ENCODE measurements at places on chromosomes 1 and 21.

- no peak for DNase-seq
These were observed 153.7 kb upstream of the ST6GALNAC5 start for GRCh38 chr1:76713535-76713934.

- no peak for DNase-seq
These were observed 18.1 kb downstream of the NAV1 start for GRCh38 chr1:201556841-201557571.

DNA sequence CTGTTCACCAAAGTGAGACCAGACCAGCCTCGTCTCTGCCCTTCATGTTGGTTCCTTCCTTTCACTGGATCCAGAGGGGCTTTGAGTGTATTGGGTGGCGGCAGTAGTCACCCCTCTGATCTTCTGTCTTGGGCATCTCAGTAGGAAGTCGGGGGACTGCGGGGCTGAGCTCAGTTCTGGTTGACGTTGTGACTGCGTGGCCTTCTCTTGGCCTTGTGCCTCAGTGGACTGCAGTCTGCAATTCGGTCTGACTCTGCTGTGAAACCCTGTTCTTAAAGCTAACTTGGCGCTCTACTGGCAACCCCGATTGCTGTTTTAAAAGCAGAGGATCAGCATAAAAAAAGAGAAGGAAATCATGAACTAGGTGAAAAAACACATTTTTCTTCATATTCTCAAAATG, 56.7 kb downstream of the SLC37A1 start:
- no peak for DNase-seq

DNA sequence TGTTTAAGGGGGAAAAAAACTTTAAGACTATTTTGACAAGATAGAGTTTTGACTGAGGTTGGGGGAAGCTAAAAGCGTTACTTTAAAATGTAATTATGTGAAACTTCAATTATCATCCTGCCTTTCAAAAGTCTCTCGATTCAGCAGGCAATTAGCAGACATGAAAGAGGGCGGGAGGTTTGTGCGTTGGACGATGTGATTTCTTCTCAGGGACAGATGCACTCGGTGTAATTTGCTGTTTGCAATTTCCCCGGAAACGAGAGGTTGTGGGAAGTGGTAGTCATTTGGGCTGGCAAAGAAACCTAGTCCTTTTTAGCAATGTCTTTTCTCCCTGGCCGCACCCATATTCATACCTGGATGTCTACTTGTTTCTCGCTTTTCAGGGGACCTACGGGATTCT, 27.1 kb downstream of the KAZN start:
- no peak for DNase-seq

DNA sequence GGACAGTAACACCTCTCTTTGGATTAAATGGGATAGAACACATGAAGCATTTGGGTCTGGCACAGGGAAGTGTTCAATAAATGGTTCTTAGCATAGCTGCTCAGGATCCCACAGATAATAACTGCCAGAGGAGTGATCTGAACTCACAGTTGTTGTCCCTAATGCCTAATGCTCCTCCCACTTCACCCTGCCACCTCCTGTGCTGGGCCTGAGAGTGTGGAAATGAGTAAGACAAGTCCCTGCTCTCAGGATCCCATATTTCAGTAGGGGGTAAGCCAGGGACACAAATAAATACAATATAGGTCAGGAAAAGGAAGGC, 19.9 kb upstream of the FOXO6 start:
- DNase-seq, result no peak

DNA sequence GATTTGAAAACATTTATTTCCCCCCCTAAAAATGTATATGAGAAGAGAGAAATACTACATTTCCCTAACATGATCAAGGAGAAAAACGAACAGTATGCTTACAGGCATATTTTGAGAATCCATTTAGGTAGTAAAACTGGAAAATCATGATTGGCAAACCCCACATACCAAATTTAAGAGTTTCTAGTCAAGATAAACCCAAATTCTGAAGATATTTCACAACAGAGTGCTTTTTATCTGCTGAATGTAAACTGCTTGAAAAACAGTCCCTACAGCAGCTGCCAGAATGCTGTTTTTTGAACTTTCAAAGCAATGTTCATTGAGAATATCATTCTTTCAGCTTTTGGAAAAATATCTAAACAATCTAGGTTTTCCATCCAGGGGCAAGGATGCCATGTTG, 31.0 kb downstream of the ASH1L start:
- DNase-seq, result no peak

- DNase-seq, result peak; percentile 61
These were observed 558 bp upstream of the BTG3 start for GRCh38 chr21:17613242-17613676.

DNA sequence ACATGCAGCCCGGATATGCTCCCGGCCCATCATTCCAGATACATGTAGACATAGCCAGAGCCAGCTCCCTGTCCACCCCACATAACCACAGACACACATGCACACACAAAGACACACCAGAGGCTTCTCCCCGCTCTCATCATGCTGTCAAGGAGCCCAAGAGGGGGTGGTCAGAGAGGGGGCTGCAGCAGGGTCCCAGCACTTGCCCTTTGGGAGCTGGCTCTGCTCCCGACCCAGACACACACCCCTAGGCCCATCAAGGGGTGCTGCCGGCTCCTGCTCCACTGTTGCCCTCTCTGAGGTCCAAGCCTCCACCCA, 2.6 kb downstream of the PTAFR start:
- DNase-seq, result no peak

DNA sequence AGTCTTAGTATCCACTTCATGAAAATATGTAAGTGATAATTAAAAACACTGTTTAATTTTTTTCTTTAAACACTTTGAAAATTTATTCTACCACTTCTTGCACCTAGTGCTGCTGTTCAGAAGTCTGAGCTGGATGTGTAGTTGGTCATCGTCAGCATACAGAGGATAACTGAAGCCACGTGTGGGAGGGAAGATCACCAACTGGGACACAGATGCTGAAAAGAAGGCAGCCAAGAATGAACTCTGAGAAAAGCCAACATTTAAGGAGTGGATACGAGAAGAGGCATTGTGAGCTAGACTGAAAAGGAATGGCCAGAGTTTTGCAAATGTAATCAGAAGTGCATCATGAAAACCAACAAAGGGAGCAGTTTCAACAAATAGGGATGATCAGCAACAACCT, 24.6 kb upstream of the CLCA4 start:
- DNase-seq, result no peak

- DNase-seq, result no peak
These were observed 31.2 kb upstream of the FASLG start for GRCh38 chr1:172627702-172628101.

DNA sequence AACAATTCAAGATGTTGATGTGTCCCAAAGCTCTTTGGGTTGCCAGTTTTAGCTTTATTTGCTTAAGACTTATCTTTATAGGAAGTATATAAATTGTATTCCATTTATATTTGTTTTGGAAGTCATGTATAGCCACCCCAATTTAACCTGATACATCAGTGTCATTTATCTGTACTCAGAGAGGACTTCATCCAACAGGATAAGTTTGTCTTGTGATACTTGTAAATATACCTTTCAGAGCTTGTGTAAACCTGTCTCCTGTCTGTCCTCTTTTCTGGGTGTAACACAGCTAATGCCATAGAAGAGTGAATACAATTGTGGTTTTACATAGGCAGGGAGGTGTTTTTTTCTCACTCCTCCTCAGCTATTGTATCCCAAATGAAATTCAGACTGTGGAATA, 10.4 kb downstream of the PTGFR start:
- DNase-seq, result no peak

GRCh38 chr1:8962812-8963530, 17.3 kb downstream of the CA6 start:
- peak; percentile 33 for DNase-seq

DNA sequence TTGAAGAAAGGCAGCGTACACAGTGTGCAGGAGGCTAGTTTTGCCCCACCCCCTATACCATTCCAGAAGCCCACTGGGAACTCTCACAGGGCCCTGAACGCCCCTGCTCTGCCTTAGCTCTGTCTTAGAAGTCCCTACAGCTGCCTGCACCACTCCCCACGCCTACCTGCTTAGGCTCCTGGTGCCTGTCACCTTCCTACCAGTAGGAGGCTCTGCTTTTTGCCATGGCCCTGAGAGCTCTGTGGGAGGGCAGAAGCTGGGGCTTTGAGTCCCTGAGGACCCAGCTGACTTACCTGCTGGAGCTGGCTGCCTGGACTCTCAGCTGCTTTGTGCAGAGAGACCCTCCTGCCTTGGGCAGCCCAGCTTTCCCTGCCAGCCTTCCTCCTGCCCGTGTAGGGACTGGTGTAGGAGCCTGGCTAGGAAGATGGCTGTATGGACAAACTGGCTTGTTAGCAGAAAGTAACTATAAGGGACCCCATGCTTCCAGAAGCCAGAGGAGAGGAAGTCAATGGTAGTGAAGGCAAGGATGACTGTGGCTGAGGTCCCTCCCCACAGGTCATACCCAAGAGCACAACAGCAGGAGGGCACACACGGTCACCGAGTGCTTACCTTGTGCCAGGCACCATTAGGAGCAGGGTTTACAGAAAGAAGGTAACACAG, 9.8 kb upstream of the CELSR2 start:
- peak; percentile 45 for DNase-seq

DNA sequence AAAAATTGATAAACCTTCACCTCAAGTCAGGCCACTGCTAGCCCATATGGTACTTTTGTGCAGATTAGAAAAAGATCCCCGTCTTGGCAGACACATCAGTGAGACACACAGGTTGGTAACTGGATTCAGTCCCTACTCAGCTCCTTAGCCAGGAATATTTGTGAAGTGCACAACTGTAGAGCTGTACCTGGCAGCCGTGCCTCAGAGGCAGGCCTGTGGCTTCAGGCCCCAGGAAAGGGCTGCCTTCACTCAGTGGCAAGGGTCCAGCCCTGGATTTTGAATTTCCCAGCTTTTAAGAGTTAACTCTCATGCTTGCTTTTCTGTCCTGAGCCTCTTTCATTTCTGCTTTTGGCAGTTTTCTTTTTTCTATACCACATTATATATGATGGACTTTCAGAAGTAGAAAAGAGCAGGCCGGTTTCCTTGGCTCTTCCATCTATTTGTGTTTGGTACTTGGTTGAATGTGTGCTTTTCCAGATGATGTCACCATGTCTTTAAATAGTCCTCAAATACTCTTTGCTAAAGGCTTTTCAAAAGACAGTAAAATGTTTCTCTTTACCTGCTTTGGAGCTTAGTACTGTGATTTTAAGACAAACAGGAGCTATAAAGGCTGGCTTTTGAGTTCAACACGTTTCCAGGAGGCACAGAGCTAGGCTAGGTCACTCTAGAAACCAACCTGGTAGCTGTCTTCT, 186.6 kb downstream of the AK5 start:
- DNase-seq, result no peak

DNA sequence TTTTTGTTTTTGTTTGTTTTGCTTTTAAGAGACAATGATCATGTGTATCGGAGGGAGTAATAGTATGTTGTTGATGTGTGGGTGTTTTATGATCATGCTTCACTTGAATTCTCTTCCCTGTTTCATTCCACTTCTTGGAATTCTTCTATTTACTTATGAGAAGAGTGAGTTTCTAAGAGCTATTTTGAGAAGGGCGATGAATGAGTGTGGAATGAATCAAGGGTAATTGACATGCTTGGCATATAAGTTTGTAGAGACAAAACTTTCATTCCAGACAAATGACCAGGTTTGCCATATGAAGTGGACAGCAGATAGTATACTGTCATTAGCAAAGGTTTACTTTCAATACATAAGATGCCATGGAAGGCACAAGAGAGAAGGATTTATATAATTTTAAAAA, 42.3 kb upstream of the PDC start:
- no peak for DNase-seq

DNA sequence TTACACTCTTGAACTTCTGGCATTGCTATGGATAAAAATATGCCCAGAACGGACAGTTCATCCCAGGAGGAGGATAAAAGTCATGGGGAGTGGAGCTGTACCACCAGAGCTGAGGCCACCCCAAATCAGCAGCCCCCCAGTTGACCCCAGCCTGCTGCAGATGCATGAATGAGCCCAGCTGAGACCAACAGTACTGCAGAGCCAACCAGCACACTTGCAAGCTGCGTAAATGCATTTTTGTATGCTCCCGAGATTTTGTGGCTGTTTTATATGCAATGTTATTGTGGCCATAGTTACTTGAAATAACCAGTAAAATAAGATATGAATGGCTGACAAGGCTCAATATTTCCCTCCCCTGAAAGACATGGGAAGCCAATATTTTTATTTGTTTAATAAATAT, 264.6 kb downstream of the DUSP10 start:
- DNase-seq, result no peak

DNA sequence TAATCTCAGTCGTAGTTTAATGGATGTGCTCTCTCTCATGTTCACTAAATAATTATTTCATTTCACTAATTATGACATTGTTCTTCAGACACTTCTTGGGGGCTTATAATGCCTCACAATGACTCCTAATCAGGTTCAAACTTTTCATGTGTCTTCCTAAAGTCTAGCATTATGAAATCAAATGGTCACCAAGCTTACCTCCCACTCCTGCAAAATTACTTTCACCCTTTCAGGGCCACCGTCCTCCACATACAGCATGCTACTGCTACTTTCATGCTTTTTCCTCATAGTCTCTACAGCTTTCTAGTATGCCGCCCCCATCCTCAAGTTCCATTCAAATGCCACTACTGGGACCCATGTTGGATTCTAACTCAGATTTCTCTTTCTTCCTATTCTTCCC, 59.8 kb upstream of the C1orf53 start:
- no peak for DNase-seq

- no peak for DNase-seq
These were observed 131.9 kb upstream of the B3GALT2 start for GRCh38 chr1:193318347-193318746.

GRCh38 chr21:34833465-34833864, 164.7 kb downstream of the CLIC6 start:
- no peak for DNase-seq

DNA sequence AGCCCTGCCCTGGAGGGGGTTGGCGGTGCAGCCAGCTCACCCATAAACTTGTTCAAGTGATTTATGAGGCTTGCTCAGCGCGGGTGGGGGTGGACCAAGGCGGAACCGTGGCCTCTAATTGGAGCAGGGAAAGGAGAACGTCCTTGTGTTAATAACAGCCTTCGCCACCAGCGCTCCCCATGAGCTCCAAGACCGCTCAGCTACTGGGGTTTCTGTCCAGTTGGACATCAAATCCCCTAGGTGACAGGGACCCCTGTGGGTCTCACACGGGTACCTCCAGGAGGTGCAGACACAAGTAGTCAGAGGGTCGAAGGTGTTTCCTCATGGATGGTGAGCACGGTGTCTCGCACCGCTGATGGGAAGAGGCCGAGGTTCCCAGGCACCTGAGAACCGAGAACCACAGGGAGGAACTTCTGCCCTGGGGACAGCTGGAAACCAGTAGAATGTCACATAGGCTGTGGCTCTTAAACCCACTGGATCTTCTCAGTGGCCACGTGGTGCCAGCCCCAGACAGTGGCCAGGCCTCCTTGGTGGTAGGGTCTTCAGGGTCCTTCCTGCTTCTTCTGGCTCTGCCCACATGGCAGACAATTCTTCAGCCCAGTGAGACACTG, 3.7 kb upstream of the ACTRT2 start:
- no peak for DNase-seq
